ENCODE measurements at places on chromosomes 12 and 14.

DNA sequence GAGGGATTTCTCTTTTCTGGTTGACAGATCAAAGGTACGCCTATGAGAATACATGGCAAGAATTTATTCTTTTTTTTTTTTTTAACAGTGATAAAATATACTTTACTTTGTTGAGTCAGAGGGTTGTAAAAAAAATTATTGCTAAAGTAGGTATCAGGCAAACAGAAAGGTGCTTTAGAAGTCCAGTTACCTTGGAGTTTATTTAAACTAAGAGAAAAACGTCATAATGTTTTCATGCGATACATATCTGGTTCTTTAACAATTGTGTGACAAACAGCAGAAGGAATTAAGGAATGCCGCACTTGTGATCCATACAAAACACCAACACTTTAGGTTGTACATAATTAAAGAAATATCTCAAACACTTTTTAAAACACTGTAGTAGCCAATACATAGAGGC, 94.2 kb downstream of the BORCS5 start:
- no peak for DNase-seq

- peak; percentile 34 for DNase-seq
These were observed 16.7 kb downstream of the HRK start for GRCh38 chr12:116864371-116865160.

DNA sequence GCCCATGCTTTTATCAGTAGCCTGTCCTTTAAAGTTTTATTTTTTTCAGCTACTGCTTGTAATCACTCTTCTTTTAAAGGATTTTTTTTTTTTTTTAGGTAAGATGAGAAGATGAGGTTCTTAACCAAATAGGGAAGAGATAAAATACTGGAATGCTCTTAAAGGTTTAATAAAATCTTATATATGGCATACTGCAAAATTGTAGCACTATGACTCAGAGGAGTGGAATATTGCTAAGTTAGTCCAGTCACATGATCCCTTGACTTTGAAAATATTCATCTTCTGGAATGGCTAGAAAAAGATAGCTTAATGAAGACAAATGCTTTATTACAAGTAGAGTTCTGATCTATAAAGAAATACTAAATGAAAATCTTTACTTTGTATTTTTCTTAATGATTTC, 116.6 kb downstream of the NAV3 start:
- DNase-seq, result no peak

DNA sequence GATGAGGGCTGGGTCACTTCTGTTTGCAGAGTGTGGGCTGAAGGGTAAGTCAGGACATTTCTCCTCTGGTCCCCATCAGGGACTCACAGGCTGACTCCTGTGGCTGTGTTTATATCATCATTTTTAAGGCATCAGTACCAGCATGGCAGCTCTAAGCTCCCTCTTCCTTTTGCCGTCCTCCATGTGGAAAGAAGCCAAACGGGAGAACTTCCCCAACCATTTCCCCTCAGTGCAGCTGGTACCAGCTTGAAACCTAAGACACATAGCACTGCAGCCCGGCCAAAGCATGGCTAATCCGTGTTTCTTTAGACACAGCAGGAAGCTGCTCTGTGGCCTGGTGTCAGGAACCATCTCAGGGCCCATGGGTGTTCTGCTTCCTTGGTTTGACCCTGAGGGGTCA, 31.9 kb upstream of the ATP2A2 start:
- no peak for DNase-seq

DNA sequence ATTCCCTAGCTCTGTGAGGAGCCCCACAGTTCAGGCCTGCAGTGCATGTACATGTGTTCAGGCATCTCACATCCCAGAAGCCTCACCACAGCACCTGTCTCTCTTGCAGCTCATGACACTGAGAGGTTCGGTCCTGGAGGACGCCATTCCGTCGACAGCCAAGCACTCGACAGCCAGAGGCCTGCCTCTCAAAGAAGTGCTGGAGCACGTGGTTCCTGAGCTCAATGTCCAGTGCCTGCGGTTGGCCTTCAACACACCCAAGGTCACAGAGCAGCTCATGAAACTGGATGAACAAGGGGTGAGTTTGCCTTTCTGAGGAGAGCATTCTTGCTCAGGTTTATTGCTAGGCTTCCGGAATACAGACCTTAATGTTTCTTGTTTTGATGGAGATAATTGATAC, 308.3 kb upstream of the RGS6 start:
- no peak for DNase-seq

DNA sequence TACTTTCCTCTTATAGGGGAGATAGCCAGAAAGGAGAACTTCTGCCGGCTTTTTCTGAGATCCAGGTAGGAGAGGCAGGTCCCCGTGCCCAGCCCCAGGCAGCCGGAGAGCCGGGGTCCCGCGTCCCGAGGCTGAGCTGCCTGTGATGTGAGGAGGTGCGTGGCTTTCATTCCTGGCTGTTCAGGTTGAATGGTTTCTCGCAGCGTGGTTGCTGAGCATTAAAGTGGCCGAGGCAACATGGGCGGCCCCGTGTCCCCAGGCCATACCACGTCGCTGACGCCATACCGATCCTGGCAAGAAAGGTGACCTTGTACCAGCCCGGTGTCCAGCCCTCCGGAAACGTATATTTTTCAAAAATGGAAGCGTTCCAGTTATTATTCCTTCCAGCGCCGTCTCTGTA, 116.7 kb upstream of the MYL2 start:
- no peak for DNase-seq

- no peak for DNase-seq
These were observed 54.3 kb downstream of the CCDC85C start for GRCh38 chr14:99549684-99550083.

- no peak for DNase-seq
These were observed 249.9 kb upstream of the RGS6 start for GRCh38 chr14:71682337-71682736.

DNA sequence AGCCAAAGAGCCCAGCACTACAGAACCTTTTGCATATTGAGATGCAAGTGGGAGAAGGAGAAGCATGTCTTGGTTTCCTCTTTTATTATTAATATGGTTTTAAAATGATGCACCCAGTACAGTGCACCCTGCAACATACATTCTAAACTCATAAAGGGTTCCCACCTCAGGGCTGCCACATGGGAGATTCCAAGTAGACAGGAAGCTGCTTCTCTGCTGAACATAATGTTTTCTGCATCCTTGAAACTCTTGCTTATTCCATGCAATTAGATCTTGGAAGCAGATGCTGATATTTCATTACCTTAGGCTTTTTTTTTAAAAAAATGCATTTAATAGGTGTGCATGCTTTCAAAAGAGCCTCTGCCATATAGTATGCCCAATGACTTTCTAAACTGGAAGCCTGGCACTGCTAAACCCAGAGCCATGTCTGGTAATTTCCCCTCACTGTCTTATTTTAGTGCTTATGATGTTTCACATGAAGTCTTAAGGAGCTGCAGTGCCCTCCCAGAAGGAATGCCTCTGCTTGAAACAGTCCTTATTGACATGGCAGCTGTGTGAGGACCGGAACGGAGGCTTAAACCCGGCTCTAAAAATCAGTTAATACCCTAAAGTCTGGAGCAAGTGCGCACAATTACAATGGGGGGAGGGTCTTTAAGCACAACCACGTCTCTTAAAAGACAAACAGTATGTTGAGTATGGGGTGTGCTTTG, 2.0 kb upstream of the SIX1 start:
- no peak for DNase-seq

- DNase-seq, result no peak
These were observed 1266.2 kb downstream of the TMEM121 start for GRCh38 chr14:106792543-106792942.

- DNase-seq, result peak; percentile 17
These were observed 388.6 kb downstream of the CCDC91 start for GRCh38 chr12:28578833-28579252.

- no peak for DNase-seq
These were observed 2.8 kb downstream of the FAM234B start for GRCh38 chr12:13046964-13047363.

- DNase-seq, result no peak
These were observed 127.3 kb upstream of the CCND2 start for GRCh38 chr12:4145990-4146859.

DNA sequence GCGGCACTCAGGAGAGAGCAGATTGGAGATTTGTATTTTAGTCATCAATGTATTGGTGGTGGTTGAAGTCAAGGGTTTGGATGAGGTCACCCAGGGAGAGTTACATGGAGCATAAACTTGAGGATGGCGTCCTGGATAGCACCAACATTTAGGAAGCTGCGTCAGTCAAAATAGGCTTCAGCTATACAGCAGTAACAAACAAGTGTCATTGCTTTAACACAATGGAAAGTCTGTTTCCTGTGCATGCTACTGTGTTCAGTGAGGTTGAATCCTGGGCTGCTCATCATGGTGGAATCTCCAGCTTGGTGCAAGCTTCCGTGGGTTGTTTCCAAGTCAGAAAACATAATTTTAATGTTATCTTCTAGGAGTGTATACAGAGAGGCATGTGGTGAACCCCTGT, 180.4 kb downstream of the CFAP54 start:
- DNase-seq, result no peak

- DNase-seq, result peak; percentile 40
These were observed 107.8 kb downstream of the DUSP6 start for GRCh38 chr12:89244536-89244935.

GRCh38 chr14:92848887-92849286, 54.8 kb downstream of the GOLGA5 start:
- DNase-seq, result no peak

GRCh38 chr12:64608901-64609535, 1.3 kb upstream of the RASSF3 start:
- no peak for DNase-seq

DNA sequence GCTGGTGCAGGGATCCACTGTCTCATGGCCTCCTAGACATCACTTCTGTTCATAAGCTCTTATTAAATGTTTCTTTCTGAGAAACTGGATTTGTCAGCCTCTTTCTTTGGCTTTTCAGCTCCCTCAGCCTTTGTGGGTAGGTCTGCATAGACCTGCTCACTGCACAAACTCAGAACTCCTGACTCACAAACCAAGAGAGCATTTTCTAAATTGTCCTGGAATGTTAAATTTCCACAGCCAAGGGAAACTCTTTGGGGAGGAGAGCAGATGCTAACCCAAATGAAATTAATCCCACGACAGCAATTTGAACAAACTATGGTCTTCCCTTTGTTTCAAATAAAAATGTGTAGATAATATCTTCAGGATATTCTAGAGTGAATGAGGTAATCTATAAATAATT, 19.5 kb upstream of the CERS5 start:
- peak; percentile 62 for DNase-seq

- no peak for DNase-seq
These were observed 209.1 kb downstream of the TTC7B start for GRCh38 chr14:90607141-90607540.
